ENCODE measurements at places on chromosomes 3 and 15.

- no peak for DNase-seq
Measured at GRCh38 chr3:113844622-113845222, 6.1 kb downstream of the GRAMD1C start.

DNA sequence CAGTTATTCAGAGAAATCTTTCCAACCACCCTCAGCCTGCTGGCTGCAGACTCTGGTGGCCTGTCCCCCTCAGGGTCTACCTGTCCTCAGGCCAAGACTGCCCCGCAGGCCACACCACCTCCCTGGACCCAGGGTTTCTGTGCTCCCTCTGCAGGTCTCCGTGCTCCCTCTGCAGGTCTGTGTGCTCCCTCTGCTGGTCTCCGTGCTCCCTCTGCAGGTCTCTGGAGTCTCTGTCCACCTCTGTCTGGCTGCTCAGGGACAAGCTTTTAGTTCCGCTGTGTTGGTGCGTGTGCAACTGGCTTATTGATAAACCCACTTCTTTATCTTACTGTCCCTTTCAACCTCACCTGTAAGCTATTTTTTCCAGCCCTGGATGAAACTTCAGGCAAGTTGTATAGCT is 30.1 kb downstream of the BDH1 start:
- DNase-seq: no peak

DNA sequence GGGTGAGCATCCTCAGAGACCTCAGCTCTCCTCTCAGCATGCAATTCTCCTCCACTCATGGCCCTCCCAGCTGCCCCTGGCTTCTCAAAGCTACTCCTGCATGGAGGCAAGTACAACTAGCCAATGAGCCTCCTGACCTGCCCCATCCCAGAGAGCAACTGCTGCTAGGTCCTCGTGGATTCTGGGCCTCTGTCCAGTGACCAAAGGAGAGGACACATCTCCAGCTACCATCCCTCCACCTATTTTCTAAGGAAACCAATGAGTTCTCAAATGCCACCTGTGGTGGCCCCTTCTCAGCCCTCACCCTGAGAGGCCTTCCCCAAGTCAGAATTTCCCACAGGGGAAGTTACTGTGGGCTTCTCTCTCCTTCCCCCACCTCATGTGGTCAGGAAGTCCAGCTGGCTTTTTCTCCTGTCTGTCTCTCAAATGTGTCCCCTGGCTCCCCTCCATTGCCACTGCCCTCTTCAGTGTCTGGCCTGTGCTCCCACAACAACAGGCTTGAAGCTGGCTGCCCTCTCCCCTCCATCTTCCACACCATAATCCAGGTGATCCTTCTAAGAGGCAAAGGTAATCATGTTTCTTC is 43.0 kb downstream of the LIPC start:
- DNase-seq: no peak

DNA sequence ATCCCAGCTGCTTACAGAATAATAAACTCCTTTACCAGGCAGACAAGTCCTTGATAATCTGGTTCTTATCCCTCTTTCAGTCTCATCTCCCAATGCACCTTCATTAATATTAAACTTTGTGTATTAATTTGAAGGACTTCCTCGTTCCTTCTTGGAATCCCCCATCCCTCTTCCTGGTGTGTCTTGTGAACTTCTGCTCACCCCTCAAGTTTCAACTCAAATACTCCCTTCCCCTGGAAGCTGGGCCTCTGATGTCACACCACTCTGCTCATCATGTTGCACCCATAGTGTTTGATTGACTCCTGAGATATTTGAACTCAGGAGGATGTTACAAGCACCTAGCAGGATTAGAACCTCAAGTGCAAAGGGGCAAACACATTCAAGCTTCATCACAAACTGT is 3.3 kb upstream of the STT3B start:
- DNase-seq: no peak

DNA sequence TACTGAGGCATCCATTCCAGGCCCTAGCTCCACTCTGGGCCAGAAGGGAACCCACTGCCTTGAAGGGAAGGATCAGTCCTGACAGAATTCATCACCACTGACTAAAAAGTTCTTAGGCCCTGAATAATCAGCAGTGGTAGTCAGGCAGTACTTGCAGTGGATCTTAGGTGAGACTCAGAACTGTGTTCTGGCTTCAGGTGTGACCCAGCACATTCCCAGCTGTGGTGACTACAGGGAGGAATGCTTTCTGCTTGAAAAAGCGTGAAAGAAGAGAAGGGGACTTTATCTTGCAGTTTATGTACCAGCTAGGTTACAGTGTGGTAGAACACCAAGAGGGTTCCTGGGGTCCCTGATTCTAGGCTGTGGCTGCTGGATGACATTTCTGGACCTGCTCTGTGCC is 24.9 kb upstream of the AADACL2 start:
- DNase-seq: no peak

DNA sequence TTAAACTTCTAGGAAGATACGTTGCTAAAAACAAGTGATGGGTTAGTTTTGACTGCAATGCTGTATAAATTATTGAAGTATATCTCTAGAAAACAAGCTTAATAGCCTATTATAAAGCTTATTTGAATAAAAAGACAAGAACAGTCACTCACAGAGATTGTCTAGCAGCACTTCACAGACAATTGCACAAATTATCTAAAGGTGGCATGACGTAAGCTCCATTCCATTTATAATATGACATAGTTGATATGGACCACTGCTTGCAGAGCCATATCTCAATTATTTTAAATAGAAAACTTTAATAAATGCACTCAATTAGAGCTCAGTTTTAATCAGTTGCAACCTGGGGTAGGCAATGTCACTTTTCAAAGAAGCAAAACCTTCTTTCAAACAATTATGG is 319.9 kb upstream of the GBE1 start:
- no peak for DNase-seq

- DNase-seq: no peak
Measured at GRCh38 chr3:44511238-44511566, 33.7 kb upstream of the ZNF445 start.
